ENCODE measurements at places on chromosomes 6 and 20.
A peak's percentile ranks its signal among the peaks of the same experiment; 100 is the strongest.

- peak; percentile 88 for DNase-seq
Measured at GRCh38 chr6:3165631-3166534, 8.5 kb upstream of the TUBB2A start.

DNA sequence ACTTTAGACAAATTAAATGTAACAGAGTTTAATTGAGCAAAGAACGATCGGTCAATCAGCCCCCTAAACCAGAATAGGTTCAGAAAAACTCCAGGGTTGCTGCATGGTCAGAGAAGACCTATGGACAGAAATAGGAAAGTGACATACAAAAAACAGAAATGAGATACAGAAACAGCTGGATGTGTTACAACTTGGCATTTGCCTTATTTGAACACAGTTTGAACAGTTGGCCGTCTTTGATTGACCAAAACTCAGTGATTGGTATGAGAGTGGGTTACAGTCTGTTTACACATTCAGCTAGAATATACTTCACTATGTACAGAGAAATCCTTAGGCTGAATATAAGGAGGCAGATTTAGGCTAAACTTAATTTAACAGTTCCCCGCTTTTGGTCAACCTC is 19.9 kb downstream of the SRSF6 start:
- DNase-seq = no peak

DNA sequence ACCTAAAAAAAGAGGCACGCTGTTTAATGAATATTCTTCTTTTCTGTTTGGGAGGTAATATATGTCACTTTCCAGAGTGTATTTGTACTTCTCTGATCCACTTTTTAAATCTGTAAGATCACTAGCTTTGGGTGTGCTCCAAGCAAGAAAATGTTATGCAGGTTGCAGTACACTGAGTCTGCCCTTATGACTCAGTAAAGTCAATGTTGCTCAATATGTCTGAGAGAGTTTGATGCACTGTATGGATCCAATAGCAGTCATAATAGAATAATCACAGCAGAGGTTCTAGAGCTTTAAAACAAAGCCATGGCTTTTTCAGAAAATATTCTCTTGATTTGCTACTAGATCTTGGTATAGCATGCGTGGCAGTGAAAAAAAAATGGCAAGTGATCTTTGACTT is 525.3 kb upstream of the HTR1E start:
- no peak for DNase-seq

- DNase-seq = peak; percentile 29
Measured at GRCh38 chr6:56079751-56080540, 167.4 kb downstream of the COL21A1 start.

DNA sequence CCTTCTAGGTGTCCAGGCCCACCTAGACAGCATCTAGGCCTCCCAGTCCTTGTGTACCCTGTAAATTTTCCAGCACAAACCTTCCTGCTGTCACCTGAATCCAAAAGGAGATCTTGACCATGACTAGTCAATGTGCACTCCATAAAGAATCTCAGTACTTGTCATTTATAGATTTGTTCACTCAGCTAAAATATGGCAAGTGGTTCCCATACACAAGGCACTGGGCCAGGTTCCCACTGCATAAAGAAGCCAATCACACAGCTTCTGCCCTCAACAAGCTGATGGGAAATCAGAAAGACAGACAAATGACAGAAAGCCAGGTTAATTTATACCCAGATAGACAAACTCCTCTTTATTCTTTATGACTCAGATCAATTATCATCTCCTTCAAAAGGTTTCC is 526.8 kb downstream of the CD83 start:
- no peak for DNase-seq

- no peak for DNase-seq
Measured at GRCh38 chr6:102581378-102582124, 1188.0 kb downstream of the GRIK2 start.

DNA sequence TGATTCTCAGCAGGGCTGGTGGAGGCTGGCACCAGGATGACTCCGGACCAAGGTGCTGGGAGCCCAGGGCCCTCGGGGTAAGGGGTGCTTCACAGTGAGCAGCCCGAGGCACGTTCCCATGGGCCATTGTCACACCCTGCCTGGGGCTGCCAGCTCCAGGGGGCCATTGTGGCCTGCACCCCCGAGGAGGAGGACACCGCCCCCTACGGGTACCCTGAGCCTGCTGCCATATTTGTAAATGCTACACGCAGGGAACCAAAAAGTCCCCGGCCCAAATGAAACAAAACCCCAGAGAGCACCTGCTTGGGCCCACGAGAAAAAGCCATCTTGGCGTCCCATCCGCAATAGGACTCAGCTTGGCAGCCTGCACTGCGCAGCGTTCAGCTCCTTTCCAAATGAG is 64.7 kb upstream of the GATA5 start:
- no peak for DNase-seq

DNA sequence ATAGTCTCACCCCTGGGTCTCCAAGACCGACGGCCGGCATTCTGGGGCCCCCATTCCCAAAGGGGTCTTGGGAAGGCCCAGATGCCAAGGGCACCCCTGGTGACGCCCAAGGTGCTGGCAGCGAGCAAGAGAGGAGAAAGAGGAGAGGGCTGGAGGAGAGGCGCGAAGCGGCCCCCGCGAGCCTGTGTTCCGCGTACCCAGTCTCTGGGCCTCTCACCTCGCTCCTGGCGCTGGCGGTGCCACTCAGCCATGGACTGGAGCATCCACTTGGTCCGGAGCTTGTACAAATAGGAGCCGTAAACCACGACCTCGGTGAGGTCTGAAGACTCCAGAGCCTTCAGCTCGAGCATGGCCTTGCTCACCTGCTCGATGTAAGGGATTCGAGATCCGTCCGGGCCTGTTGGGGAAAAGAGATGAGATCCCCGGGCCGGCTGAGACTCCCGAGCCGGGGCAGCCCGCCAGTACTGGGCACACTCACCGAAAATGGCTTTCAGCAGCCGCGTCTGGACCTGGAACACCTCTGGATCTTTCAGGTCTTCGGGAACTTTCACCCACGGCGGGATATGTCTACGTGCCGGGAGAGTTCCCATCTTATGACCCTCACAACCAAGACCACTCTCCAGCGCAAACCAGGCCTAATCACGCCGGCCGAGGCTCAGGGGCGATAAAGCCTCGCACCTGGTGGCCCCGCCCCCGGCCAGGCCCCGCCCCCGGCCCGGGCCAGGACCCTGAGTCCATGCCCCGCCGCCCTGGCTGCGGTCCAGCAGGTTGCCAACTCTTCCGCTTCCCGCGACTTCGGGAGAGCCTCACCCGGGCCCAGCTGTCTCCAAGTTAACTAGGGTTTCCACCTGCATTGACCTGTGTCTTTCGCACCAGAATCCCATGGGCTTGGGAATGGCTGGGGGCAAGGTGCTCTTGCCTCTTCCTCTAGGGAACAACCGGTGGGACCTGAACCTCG is at the start of gene DPPA5:
DPPA5 (minus strand) TSS at position 641 of the 958 bp plus-strand sequence; CDS start at position 590, 51 bp downstream.
- no peak for DNase-seq

DNA sequence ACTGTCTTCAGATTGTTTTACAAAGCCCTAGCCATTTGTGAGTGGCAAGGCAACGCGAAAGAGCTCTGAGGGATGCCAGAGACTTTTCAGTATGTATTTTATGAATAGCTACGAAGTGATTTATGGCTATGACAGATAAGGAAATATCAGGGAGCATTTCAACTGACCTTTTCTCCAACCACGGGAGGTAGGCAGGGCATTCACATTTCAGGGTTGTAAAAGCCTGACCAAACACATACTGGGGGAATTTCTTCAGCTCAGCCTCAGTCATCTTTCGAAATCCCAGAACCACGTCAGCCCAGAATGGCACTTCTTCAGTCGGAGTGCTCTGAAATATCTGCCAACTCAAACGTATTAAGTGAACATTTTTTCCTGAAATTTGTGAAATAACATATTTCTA is 10.8 kb downstream of the DDO start:
- DNase-seq = peak; percentile 73

DNA sequence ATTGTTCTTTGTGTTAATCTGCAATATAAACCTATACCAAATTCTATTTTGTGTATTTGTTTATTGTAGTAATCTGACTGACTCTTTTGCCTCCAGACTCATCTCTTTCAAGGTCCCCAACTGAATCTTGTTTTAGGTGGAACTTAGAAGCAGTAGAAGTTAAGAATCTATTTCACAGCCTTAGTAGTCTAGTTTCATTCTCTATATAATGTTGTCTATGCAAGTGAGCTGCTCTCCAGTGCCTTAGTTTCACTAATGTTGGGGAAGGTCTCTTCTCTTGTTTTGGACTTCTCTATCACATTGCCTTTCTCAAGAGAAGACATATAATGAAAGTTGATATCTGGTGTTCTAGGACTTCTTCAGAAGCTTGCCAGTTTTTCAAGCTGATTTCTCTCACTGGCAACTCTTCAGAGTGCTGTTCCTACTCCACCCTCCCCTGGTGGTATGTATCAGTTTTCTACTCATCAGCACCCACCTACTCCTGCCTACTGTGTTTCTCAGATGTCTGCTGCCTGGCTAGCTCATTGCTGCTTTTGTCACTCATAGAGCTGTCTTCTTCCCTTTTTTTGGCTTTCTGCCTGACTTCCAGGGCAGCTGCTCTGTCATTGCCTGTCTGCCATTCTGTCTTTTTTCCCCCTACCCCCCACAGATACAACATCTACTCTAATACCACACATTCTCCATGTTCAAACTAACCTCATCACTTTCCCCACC is 82.1 kb downstream of the PTPRA start:
- DNase-seq = peak; percentile 60

DNA sequence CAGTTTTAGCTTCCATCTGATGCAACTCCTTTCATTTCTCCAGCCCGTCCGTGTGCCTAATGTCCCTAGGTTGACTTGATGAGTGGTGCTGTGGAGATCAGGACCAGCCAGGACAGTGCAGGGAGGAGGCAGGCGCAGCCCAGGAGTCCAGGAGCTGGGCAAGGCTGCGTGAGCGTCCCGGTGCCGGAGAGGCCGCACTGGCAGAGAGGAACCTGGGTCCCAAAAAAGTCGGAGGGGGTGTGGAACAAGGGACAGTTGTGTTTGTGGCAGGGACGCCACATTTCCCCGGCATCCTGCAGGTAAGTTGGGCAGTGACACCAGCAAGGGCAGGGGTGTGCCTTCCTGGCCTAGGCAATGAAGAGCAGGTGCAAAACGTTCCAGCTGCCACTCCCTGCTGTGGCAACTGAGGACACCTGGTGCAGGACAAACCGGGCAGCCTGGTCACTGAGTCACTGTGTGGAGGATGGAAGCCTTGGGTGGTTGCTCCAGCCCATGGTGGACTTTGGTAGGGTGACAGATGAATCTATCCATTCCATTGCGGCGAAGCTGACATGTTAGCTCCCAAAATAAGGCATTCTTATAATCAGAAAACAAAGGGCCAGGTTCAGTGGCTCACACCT is 53.2 kb downstream of the RAMACL start:
- no peak for DNase-seq

DNA sequence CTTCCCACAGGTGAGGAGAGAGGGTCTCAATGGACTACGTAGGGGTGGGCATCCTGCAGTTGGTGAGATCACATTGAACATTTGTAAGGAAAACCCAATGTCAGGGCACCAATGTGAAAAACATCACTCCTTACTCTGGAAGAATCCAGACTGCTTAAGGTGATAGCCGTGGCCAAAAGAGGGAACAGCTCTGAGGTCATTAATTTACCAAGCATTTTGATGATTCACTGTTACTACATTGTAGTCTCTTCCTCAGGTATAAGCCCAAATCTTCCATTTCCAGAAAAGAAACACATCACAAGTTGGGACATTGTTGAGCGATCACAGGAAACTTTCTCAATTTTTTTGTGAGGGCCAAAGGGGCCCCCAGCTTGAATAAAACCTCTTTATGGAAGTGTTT is 61.1 kb upstream of the SPTLC3 start:
- DNase-seq = no peak

DNA sequence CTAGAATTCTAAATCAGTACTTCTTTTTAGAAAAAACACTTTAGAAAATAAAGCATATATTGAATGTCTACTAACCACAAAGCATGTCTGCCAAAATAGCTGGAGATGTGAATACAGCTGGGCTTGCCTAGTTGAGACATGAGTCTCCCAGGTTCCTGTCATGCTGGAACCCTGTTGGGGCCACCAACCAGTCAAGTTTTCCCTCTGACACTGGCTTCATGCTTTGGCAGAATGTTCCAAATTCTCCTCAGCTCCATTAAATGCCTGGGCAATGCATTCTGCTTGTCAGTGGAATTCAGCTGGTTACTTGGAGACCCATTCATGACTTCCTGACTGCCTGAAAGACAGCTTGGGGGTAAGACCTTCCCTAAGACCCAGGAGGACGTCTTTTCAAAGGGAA is 87.2 kb downstream of the PRND start:
- no peak for DNase-seq

DNA sequence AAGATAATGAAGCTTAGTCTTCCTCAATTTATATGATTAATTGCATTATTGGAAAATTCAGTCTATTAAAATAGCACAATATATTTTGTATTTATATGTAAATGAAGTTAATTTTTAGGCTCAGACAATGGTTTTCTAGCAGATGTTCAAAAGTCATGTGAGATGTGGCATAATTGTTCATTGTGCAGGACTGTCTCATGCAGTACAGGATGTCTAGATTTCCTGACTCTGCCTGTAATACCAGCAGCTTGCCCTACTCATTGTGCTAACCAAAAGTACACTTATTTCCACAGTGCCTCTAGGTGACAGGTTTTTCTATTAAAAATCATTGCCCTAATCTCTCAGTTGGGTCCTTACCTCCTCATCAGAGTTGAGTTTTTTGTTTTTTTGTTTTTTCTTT is 12.4 kb downstream of the RALGAPB start:
- DNase-seq = no peak

DNA sequence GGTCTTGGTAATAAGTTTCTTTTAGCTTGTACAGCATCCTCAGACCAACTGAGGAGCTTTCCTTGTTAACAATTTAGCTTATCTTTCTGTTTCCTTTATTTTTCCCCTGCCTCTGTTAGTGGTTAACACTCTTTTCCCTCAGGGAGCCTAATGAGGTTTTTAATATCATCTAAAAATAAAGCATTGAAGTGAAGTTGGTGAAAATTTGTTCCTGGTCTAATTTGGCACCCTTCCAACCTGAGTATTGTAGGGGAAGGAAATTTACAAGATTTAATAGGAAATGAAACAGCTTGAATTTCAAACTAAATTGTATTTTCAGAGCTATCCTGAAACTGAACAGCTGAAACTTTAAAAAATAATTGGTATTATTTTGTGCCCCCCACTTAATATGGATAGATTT is 28.1 kb upstream of the VAPB start:
- DNase-seq = no peak

- DNase-seq = no peak
Measured at GRCh38 chr6:106792536-106793236, 163.3 kb downstream of the QRSL1 start.
